GM10248 (cell line): ENCODE measurements at places on chromosomes 5 and 9.

- no peak for DNase-seq
Observed at GRCh38 chr5:179237770-179238627, 107.3 kb downstream of the ADAMTS2 start.

DNA sequence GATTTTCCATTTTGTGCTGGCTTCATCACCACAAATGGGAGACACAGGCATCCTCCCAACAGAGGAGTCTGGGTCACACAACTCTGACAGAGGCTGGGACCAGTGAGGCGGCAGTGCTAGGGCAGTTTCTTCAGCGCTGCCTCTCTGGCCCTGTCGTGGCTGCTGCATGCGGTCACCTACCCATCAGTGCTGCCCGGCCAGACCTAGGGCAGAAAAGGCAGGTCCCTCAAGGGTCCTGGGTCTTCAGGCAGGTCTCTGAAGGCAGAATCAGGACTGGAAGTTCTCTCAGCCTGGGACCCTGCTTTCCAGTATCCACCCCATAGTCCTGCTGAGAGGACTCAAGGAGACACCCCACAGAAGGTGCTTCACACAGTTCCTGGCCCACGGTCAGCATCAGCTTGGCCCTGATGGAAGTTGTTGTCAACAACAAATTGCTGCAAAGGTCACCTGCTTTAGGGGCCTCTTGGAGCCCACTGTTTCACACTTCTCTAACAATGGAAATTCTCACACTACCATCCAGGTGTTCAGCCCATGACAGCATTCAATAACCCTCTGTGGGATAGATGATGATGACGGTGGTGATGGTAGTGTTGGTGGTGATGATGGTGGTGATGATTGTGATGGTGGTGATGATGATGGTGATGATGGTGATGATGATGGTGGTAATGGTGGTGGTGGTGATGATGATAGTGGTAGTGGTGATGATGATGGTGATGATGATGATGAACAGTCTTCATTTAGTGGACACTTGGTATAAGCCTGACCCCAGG is 146.4 kb upstream of the PPP1R26 start:
- no peak for DNase-seq

- no peak for DNase-seq
Observed at GRCh38 chr9:115411516-115411915, 293.6 kb upstream of the TNC start.

GRCh38 chr9:1460143-1460769 is 410.1 kb downstream of the DMRT2 start:
- peak; percentile 43 for DNase-seq

DNA sequence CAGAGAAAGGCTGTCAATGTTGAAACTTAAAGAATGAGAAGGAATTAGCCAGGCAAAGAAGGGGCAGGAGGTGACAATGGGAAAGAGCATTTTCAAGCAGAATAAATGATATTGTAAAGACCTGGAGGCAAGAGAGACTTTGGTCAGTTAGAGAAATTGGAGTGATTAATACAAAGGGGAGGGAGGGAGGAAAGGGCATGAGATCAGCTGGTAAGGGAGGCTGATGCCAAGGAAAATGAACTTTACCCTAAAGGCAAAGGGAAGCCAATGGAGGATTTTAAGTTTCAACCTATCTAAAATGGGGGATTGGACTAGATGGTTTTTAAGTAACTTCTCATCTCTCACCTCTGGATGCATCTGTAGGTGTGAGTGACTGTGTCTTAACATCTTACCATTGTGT is 23.3 kb downstream of the C5 start:
- no peak for DNase-seq

DNA sequence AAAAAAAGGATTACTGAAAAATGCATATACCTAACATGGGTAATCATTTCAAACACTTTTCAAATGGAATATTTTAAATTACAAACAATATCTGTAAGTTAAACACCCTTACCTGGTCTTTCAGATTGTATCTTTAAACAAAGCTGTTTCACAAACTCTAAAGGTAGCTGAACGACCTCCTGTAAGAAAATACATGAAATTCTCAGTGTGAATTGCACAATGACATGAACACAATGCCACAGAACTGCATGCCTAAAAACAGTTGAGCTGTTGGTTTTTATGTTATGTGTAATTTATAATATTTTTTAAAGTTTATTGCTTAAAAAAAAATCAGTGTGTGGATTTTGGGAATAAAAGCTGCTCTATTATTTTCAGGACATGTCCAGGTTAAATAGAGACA is 17.5 kb downstream of the IPPK start:
- no peak for DNase-seq

DNA sequence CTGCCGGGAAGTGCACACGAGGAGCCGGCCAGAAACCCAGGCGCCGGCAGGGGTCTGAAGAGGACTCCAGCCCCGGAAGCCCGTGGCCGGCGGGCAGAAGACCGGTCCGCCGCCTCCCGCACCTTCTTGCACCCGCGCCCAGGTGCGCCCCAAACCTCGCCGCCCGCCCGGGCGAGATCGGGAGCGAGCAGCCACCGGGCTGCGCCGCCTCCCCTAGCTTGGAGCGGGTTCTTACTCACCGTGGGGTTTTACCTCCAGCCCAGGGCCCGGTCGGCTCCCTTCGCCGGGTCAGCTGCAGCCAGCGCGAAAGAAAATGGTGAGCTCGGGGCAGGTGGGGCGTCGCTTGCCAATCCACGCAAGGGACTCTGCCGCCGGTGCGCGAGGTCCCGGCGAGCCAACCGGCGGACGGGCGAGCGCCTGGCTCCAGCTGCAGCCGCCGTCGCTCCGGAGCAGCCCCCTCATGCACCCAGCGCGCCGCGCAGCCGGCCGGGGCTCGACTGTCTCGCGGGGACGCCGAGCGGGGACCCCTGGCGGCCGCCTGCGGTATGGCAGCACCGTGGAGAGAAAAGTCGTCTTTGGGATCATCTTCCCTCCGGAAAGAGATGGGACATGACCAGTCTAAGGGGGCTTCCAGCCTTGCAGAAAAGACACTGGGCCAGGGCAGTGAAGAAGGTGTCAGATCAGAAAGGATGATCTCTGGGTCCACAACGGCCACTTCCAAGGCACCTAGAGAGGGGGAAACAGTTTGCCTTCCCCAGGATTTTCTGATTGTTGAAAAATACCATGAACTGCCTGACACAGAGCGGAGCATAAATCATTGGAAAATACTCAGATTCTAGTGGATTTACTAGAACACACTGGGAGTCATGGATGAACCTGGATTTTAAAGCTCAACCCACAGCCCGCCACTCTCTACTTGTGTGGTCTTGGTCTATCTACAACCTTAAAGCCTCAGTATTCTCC is at the start of gene MOB3B:
Gene MOB3B, minus strand, starts transcription at position 499 of the 963 bp plus-strand sequence. CDS start 74,264 bp downstream, outside the sequence.
- peak; percentile 82 for DNase-seq
